ENCODE measurements at places on chromosomes 2 and 18. TPM values are rescaled to one million over a fixed set of nuclear protein-coding genes. Genes with fewer than 3 reads are reported as not detected.

CYRIA gene
- not detected for total RNA-seq

NEUROD1 gene
- total RNA-seq, result not detected

DSC1 gene
- not detected for total RNA-seq

SRD5A2 gene
- total RNA-seq, result not detected

- H3K4me1 ChIP-seq, result peaks cover 61% of the 10 kb centered on the region
- no peaks in the 10 kb centered on the region for H3K27me3 ChIP-seq
- H3K27ac ChIP-seq, result no peak overlapping the region
- no peak overlapping the region for H3K4me3 ChIP-seq
- peaks cover 29% of the 10 kb centered on the region for H3K36me3 ChIP-seq
These were observed 4.5 kb downstream of the RAB31 start for GRCh38 chr18:9712611-9713010.

DNA sequence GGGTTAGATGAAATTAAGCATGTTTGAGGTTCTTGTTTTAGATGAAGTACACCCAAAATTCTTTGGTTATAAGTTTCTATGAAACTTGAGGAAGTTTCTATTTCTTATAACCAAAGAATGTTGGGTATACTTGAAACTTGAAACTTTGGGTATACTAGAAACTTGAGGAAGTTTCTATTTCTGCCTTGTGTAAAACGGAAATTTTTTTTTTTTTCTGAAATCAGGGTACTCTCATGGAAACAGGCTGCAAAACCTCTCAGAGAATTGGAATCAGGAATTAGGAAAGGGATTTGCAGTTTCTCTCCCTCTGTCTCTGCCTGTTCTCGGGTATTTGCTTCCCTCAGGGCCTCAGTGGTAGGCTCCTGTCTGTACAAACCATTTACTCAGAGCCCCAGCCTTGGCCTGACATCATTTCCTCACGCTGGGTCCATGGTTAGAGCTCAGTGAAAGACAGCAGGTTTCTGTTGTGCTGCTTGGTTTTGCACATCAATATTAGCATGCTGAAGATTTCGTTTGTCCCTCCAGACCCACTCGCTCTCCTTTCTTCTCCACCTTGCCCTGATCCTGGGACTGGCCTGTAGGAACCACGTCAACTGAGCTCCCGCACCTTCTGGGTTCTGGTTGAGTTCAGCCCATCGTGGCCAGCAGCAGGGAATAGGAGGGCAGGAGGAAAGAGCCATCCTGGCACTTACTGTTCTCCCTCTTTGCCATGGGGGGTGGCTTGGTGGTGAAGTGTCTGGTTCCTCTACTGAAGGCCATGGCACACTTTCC lies 106.4 kb downstream of the POLR1A start:
- no peaks in the 10 kb centered on the region for H3K27me3 ChIP-seq
- peak overlapping the region; percentile 44 for H3K4me3 ChIP-seq
- H3K27ac ChIP-seq, result peak overlapping the region; percentile 85
- peaks cover 55% of the 10 kb centered on the region for H3K4me1 ChIP-seq
- no peak for DNase-seq

DNA sequence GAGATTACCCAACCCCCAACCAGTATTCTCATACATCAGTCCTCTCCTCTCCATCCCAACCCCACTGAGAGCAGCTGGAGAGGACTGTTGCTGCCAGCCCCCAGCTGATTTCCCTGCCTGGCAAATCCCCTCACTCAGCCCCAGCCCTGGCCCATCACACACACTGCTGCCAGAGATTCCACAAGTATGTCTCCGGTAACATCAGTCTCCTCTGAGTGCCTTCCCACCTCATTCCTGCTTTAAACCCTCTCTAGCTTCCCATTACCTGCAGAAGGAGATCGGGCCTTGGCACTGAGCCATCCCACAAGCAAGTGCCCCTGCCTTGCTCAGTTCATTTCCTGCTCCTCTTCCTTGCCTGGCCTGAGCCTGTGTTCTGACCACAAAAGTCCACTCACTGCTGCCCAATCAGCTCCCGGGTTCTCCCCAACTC lies 50.6 kb upstream of the ZFP36L2 start:
- no peak overlapping the region for H3K4me3 ChIP-seq
- H3K4me1 ChIP-seq, result peaks cover 35% of the 10 kb centered on the region

- no peaks in the 10 kb centered on the region for H3K36me3 ChIP-seq
- no peak overlapping the region for H3K4me3 ChIP-seq
- peaks cover 2% of the 10 kb centered on the region for H3K27me3 ChIP-seq
These were observed 101.3 kb downstream of the ANKRD44 start for GRCh38 chr2:197209246-197209645.

DNA sequence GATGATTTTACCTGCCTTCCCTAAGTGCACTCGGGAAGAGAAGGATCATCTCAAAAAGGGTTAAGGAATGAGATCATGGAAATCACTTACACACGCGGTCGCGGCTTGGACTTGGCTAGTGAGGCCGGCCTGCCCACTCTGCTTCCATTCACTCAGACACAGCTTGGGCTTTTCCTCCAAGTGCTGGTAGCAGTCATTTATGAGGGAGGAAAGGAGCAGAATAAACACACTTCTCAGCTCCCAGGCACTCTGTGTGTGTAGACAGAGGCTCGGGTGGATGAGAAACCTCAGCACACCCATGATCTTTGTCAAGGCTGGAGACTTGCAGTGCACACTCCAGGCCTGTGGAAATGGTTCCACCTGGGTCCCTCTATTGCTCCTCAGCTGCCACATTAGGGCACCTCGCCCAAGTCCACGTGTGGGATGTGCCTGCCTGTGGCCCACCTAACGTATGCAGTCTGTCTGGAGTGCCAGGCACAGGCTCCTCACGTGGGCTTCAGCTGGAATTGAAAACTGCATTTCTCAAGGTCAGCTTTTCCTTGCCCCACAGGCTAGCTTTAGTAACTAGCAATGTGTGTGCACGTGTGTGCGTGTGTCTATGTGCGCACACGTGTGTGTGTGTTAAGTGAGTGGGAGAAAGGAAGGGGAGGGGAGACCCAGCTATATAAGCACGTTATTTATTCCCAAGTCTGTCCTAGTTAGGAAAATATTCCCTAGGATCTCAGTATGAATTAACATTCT lies 288.4 kb downstream of the SOX11 start:
- no peaks in the 10 kb centered on the region for H3K36me3 ChIP-seq
- no peaks in the 10 kb centered on the region for H3K4me1 ChIP-seq
- H3K27ac ChIP-seq, result no peak overlapping the region
- H3K27me3 ChIP-seq, result no peaks in the 10 kb centered on the region
- no peak for DNase-seq

DNA sequence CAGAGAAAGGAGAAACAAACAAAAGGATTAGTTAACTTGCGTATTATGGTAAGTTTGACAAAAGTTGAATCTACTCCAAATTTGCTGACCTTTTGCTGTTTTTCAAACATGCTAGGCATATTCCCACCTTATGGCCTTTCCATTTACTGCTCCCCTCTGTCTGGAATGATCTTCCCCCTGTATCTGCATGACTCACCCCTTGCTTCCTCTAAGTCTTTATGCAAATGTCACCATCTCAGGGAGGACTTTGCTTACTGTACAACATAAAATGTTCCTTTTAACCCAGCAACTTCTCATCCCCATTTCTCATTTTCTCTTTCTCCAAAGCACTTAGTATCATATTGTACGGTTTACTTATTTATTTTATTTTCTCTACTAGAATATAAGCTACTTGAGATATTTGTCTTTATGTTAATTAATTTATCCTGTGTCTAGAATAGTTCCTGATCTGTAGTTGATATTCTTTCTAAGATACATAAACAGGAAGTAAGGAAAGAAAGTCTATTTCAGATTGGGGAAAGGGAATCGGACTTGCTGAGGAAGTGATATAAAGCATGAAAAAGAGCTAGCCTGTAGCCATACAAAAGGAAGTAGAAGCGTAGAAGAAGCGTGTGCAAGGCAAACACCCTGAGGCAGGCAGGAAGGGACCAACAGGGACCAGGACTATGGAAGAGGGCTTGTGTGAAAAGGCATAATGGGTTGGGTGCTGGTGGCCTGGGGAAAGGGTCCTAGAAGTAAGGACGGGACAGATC lies 144.9 kb upstream of the ERBB4 start:
- H3K4me1 ChIP-seq, result peaks cover 31% of the 10 kb centered on the region
- H3K27me3 ChIP-seq, result no peaks in the 10 kb centered on the region
- H3K36me3 ChIP-seq, result no peaks in the 10 kb centered on the region
- DNase-seq, result peak; percentile 16

DNA sequence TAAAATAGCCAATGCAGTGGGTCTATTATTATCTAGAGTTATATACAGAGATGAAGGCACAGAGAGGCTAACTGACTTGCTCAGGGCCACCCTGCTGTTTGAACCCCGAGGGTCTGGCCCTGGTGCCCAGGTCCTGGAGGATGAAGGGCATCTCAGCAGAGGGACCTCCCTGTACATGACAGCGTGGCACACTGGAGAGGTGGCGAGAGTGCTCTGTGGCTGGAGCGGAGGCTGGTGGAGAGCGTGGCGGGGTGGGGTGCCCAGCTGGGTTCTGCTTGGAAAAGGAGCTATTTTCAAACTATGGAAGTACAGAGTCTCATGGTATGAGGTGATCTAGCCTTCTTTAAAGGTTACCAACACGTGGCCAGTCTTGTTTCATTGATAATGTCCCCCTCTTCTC lies 35.8 kb downstream of the GREB1 start:
- DNase-seq, result no peak
- no peaks in the 10 kb centered on the region for H3K36me3 ChIP-seq
- H3K4me1 ChIP-seq, result peaks cover 17% of the 10 kb centered on the region
- no peak overlapping the region for H3K27ac ChIP-seq

DNA sequence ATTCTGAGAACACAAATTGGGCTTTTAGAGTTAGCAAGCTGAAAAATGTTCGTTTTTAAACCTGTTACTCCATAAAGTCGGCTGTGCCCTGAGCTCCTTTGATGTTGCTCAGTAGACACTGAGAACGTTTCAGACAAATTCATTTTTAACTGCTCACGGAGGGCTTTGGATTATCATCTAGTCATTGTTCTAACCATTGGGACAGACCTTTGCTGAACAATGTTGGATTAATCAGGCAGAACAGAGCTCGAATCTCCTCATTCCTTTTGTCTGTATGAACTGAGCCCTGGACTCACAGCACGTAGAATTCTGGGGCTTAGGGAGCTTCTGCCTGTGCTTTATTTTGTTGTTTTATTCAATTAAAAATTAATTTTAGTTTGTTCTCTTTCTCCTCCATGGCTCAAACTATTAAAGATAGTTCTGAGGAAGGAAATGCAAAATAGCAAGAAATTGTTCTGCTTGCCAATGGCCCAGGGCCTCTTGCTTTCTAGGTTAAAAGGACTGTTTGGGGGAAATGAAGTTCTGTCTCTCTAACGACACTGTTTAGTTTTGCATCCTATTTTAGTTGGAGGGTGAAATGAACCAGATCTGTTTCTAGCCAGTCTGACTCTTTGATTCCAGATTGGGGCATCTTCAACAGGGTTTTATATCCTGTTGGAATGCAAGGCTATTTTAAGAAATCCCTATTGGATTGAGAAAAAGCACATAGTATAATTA lies 114.7 kb upstream of the CXCR4 start:
- H3K4me1 ChIP-seq, result no peaks in the 10 kb centered on the region
- H3K27me3 ChIP-seq, result no peaks in the 10 kb centered on the region
- DNase-seq, result no peak
- H3K27ac ChIP-seq, result no peak overlapping the region

DNA sequence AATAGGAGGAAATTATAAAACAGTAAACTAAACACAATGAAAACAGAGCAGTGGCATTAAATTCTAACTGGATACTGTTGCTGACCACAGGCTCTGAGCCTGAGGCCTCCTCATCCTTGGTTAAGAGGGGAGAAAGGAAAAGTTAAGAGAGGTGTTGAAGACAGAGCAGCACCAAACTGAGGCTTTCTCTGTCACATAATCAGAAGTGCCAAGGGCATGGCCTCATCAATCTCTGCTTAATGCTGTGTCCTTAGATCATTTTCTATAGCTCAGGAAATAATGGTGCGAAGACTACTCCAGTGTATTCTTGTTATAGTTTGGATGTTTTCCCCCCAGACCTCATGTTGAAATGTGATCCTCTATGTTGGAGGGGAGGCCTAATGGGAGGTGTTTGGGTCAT lies 160.9 kb upstream of the SLC1A4 start:
- peaks cover 47% of the 10 kb centered on the region for H3K4me1 ChIP-seq
- no peak overlapping the region for H3K27ac ChIP-seq
- DNase-seq, result no peak
- no peak overlapping the region for H3K4me3 ChIP-seq
- no peaks in the 10 kb centered on the region for H3K36me3 ChIP-seq
- no peaks in the 10 kb centered on the region for H3K27me3 ChIP-seq

DNA sequence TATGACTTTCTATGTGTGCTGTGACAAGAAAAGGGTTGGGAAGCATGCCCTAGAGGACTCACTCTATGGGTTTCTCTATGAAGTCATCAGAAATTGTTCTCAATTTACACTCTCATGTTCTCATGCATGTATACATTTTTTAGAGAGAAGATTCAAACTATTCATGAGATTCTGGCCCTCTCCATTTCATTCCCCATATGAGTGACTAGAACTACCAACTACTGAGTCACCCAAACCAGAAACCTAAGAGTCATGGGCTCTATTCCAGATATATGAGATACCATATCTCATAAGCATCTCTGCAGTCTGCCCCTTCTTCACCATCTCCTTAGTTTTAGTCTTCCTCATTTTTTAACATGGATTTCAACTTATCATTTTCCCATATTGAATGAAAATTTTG lies 87.7 kb downstream of the EXOC6B start:
- no peaks in the 10 kb centered on the region for H3K27me3 ChIP-seq
- no peaks in the 10 kb centered on the region for H3K36me3 ChIP-seq
- DNase-seq, result no peak
- no peak overlapping the region for H3K27ac ChIP-seq

DNA sequence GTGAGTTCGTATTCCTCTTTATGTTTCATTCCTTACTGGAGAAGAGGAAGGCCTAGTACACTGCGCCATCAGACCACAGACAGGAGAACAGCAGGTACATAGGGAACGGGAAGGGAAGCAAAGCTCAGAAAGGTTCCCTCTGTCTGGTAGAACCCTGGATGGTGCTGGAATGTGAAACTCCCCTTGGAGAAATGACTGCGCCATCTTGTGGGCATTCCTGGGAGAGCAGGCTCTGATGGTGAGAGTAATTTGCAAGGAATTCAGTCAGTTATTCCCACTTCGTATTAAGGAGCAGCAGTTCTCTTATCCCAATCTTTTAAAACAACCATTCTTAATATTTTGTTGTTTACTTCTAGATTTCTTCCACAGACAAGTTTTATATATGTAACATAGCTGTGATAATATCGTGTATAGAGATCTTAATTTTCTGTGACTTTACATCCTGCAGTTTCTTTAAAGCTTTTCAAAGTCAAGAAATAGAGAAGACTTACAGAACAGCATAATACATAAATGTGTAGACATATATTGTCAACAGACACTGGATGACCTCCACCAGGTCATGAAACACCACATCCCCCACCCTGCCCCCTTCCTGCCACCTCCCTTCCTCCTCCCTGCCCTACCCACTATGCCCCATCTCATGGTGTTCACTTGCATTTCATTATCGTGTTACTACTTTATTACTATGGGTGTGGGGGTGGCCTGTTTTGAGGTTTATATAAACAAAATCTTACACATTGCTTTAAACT lies 83.9 kb downstream of the ARHGEF4 start:
- DNase-seq, result peak; percentile 45
- H3K27ac ChIP-seq, result no peak overlapping the region
- H3K4me3 ChIP-seq, result no peak overlapping the region
- H3K27me3 ChIP-seq, result peaks cover 4% of the 10 kb centered on the region
